ENCODE measurements at places on chromosomes 1 and 21.
A peak's percentile ranks its signal among the peaks of the same experiment; 100 is the strongest.

DNA sequence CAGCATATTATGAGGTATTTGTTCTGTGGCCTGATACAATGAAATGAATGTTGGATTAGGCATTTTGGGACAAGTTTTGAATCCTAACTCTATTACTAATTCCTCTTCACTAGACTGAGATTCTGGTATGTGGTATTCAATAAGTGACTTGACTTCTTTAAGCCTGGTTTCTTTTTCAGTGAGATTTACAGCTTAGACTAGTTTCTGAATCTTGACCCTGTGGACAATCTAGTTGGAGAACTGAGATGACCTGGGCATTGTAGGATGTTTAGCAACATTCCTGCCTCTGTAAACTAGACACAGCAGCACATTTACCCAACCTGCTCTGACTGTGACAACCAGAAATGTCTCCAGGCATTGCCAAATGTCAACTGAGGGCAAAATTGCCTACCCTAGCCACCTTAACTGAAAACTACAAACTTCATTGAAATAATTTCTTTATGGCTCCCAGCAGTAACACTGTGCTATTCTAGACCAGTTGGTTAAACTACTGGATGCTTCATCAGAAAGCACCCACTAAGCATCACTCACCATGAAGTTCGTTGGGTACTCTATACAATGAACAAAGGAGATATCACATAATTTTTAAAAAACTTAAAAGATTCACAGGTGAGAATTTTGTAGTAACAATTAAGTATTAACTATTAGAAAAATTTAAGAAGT is 16.8 kb downstream of the PTPRC start:
- no peak for DNase-seq

GRCh38 chr1:27567146-27567526 is 36.8 kb downstream of the AHDC1 start:
- no peak for DNase-seq

DNA sequence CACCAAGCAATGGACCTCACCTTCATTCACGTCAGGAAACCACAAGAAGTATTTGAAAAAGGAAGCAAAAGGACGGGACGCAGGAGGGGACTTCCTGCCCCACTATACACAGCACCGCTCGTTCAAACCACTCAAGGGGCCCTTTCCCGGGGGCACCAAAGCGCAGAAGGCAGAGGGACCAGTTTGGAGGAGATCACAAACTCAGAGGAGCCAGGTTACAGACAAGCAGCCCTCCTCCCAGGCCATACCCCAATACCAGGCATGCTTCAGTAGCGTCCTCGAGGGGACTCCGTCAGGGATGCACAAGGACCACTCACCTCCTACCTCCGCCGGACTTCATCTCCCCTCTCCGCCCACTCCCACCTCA is 685 bp downstream of the CRTC2 start:
- no peak for DNase-seq

DNA sequence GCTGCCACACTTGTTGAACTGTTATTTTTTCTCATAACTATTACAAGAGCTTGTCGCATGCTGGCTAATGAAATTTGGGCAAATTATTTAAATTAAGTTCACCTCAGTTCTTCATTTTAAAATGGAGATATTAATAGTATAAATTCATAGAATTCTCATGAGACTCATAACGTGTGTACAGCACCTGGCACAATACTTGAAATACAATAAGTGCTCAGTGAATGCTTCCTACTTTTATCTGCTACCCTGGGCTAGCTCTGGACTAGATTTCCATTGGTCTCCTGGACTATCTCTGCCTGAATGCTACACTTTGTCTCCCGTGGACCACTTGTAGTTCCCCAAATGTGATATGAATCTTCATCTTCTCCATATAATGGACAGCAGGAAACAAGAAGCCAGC is 919 bp downstream of the SLAMF6 start:
- no peak for DNase-seq

DNA sequence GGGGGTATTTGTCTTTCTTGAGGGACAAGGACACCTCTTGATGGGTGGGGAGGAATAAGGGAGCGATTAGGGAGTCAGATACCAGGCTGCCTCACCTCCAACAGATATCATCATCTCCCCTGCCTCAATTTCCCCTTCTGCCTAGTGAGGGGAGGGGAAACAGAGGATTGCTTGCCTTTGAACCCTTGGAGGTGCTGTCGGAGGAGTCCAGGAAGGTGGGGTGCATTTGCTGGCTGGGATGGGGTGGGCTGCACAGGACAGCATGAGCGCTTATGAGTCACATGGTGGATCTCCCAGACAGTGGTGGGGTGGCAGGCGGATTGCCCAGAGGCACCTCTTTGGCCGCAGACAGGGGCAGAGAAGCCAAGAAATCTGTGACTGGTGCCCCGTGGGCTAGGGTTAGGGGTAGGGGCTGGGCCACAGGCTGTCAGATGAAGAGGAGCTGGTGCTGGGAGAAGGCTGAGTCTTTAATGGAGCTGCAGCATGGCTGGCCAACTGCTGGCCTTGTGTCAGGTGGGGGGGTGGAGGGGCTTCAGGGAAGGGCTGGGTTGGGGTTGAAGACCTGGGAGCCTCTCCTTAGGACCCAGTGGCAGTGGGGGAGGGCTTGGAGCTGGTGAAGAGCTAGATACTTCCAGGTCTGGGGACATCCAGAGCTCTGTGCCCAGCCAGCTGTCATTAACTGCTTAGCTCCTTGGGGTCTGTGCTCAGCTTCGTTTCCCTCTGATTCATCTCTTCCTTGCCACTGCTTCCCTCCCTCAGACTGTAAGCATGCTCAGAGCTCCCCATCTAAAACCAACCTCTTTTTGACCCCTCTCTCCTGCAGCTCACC is 7.0 kb upstream of the ADORA1 start:
- DNase-seq = no peak

- no peak for DNase-seq
These were observed 91.8 kb downstream of the DDX20 start for GRCh38 chr1:111847466-111847865.

GRCh38 chr1:98404866-98405265 is 256.7 kb upstream of the SNX7 start:
- DNase-seq = no peak

- no peak for DNase-seq
These were observed 9.7 kb downstream of the ATP2B4 start for GRCh38 chr1:203636291-203636690.

GRCh38 chr1:98707556-98707955 is 46.0 kb downstream of the SNX7 start:
- no peak for DNase-seq

DNA sequence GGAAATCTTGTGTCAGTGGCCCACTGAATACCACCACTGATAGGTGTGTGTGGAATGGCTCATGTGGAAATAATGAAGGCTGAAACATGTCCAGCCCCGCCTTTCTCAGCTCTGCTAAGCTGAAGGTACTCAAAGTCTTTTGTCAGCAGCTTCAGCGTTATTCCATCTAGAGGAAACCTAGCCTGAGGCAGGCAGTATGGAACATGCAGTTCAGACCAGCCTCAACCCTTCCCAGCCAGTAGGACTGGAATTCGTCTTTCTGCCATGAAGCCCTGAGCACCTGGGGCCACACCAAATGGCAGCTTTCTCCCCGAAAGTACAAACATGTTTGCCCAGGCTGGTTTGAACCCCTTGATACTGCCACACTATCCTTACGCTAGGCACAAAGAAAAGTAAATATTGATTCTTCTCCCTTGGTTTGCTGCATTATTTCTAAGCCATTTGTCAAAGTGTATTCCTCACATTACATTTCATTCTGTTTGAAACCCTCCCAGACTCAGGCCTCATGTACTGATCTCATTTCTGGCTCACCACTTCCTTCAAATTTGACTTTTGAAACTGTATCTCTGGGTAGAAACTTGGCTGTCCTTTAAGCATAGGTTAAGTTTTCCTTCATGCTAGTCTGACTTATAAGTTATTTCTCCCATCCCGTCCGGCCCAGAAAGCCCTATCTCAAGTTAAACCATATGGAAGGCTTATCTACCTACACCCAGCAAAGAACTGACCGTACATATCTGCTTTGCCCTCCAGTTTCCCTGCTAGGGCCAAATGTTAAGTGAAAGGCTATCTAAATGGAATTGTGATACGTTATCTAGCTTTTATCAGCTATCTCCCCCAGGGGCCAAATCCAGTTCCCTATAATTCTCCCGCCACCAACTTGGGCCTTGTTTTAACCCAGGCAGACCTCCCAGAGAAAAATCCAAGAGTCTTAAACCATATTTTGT is 45.7 kb upstream of the HOOK1 start:
- no peak for DNase-seq

GRCh38 chr1:229385853-229386456 is 43.1 kb upstream of the CCSAP start:
- DNase-seq = no peak

DNA sequence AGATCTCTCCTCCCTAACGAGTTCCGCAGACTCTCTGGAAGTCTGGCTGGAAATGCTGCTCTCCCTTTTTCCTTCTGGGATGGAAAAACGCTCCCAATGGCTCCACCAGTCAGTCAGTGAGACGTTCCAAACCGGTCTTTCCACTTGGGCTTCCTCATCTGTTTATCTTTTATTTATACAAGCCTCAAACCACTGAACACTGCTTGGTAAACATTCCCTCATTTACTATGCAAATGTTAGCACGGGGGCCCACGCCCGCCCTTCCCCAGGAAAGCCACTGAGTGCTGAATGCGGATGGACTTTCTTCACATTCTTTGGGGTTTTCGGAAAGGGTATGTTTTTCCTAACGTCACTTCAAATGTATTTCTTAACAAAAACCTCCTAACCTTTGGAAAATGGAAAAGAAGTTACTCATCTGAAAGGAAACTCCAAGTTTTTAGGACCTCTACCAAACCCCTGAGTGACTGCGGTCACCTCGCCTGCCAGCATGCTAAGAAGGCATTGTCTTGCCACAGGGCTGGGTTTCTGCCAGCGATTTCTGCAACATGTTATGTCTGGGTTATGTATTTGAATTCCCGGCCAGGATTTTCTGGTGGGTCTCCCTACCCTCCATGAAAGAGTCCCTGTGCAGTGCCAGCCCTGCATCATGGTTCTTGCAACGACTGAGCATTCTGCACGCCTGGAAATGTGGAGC is 14.0 kb upstream of the UMODL1 start:
- no peak for DNase-seq

GRCh38 chr1:213564215-213564659 is 423.5 kb upstream of the PROX1 start:
- DNase-seq = no peak

DNA sequence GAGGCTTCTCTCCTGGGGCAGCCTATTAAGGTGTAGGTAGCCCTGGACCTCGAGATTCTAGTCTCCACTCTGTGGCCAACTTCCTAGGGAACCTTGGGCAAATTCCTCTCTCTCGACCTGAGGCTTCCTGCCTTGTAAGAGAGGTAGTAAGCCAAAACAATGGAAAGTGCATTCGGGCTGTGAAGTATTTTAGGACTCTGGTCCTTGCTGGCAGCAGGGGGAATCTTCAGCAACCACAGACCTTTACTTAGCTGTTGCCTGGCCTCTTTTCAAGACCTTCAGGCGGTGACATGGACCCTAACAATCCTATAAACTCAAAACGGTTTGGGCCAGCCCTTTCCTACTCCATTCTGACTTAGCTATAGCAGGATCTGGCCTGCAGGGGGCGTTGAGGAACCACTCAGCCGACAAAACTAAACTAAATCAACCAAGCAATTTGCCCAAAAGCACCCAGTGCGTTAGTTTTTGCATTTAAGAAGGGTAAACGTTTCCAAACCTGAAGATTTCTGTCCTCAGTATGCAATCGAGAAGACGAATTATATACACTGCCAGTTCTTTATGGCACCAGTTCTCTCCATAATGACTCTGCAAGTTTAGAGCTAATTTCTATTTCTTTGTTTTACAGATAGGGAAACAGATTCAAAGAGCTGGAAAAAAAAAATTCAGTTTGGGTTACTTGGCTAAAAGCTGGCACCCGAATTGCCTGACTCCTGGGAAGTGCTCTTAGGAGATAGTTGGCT is 10.9 kb upstream of the SESN2 start:
- DNase-seq = peak; percentile 81

DNA sequence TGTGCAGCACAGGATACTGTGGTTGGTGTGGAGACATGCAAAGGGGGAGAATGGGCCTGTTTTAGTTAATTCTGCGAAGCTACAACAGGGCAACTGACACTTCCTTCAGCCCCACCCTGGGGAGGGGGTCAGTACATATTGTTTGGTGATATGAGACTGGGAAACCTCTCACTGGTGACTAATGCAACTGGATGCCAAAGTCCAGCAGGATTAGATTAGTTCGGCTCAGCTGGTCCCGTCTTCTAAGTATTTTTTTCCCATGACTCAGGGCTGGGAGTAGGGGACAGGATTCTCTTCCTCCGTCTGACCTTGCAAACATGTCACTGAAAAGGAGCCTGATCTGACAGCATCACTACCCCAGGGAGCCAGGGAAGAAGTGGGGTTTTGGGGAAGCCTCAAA is 43.0 kb downstream of the PLXNA2 start:
- DNase-seq = no peak

GRCh38 chr1:108200687-108201051 is 526 bp upstream of the SLC25A24 start:
- no peak for DNase-seq

DNA sequence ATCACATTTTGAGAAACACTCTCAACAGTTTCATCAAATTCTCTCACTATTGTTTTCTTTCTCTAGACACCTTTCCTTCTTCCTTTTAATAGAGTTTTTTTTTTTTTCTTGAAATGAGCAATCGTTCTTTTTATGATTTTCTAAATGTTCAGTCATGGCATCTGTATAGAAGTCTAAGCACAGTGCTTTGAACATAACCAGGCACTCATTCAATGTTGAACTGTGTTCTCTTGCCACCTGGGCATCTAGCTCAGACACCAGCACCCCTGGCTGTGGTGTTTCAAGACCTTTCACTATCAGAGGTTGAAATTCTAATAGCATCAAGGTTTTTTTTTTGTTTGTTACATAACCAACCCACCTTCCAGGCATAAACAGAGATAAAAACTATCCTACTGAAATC is 96.6 kb downstream of the DNM3 start:
- DNase-seq = no peak

DNA sequence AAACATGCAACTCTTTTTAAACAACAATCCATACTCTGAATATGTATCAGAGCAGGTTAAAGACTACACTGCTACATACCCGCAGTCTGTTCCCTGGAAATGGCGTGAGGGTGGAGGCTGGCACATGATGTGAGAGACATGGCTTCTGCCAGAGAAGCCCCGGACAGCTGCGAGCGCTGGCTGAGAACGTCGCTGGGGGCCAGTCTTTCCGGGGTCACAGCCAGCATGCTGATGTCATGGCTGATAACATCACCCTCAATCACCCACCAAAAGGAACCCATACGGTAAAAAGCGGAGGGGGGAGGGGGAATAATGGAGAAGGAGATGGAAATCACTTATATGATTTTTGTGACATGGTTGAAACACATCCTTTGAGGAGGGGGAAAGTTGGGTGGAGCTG is 29.1 kb downstream of the C1orf198 start:
- DNase-seq = no peak

GRCh38 chr1:22553991-22554522 is 9.2 kb upstream of the EPHA8 start:
- DNase-seq = no peak

DNA sequence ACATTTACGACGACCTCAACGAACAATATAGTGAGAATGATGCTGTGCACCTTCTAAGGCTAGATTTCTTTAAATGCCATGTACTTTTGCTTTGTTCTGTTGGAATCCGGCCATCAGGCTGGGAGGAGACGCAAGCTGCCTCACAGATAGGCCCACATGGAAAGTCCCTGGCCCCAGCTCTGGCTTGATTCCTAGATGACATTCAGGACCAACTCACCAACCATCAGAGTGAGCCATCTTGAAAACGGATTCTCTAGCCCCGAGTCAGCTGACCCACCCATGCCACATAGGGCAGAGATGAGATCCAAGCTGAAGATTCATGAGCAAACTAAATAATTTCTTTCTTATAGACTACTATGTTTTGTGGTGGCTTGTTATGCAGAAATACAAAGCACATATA is 164.4 kb downstream of the ZNF281 start:
- no peak for DNase-seq

Data from KG1 (cell line).